Inflammatory macrophage treated with lipopolysaccharide for 4 hours (primary cell): ENCODE measurements at places on chromosomes 6 and 20.

DNA sequence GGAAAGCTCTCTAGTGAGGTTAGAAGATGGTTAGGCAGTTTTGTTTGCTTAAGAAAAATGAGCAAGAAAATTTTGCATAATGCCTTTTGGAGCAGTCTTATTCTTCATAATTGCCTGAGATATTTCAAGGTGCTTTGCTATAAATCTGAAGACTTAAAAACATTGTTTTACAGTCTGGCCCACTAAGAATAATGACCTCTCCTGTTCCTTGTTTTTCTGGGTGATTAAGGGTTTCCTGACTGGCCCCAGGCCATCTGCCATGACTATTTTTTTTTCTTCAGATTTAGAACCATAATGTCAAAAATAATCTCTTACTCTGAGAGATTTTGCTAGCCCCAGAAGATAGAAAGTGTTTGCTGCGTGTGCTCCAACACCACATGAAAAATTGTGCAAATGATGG, 72.3 kb upstream of the CENPW start:
- no peak for DNase-seq

DNA sequence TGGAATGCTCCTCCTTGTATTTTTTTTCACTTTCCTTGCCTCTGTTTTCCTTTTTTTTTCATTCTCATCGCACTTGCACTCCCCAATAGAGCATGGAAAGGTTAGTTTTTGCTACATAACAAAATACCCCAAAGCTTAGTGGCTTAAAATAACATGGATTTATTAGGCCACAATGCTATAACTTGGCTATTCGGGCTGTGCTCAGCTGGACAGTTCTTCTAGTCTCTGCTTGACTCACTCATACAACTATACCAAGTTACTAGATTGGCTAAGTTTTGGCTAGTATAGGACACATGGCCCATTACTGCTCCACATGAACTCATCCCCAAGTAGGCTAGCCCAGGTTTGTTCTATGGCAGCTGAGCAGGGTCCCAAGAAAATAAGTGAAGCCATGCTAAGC, 94.5 kb upstream of the ANKEF1 start:
- DNase-seq, result no peak

- no peak for DNase-seq
Measured at GRCh38 chr20:64242797-64243475, 12.6 kb upstream of the PCMTD2 start.

DNA sequence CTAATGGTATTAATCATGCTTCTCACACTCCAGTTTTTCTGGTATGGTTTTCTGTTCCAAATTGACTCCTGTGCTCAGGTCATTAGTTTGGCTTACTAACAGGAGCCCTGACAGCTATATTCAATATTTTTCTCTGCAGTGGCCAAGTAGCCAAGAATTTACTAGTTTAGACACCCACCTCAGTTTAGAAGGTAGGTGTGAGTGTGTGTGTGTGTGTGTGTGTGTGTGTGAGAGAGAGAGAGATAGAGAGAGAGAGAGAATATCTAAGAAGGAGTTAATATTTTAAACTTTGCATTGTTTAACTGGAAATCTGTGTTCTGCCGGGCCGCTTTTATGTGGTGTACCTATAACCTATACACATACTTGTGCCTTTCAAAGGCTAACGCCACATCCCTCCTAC, 18.5 kb downstream of the JARID2 start:
- no peak for DNase-seq

DNA sequence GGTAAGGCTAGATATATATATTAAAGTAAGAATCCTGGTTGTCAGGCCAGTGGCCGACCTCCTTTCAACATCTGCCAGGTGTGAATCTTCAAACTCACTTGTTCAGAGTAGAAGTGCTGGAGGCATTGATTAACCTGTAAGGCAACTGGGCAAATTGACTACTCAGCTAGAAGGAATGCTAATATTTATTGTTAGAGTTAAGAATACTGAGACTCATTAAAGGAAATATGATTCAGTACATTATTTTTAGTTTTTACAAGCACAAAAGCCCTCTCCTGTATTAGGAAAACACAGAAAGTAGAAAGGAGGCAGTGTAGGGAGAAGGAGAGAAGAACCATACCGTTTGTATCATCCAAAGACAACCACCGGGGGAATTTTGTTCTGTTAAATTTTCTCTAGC, 53.5 kb downstream of the RIPOR2 start:
- DNase-seq, result no peak

- DNase-seq, result no peak
Measured at GRCh38 chr20:32845786-32846185, 12.9 kb upstream of the EFCAB8 start.

- peak; percentile 72 for DNase-seq
Measured at GRCh38 chr6:57221936-57222742, at the start of gene RAB23. RAB23 (minus strand) TSS chr6:57222307; CDS start chr6:57210380, 11,927 bp downstream.

- DNase-seq, result no peak
Measured at GRCh38 chr6:2719093-2719455, 31.6 kb downstream of the MYLK4 start.

GRCh38 chr6:16486661-16487060, 248.3 kb downstream of the GMPR start:
- DNase-seq, result no peak

DNA sequence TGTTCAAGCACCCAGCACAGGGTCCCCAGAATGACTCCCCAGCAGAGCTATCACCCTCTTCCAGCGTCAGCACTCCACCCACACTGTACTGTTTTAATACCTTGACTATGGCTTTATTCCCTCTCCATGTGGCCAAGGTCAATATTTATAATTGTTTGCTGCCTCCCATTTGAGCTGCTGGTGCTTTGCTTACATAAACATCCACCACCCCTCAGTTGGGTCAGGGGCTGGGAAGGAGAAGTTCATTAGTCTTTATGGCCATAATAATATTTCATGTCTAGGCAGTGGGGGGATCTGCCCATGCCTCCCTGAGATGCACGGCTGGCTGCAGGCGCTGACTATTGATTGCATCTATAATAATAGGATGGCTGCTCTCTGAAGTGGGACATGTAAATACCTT, 41.8 kb upstream of the SAYSD1 start:
- DNase-seq, result no peak
